ENCODE measurements at places on chromosomes 7 and 10.

DNA sequence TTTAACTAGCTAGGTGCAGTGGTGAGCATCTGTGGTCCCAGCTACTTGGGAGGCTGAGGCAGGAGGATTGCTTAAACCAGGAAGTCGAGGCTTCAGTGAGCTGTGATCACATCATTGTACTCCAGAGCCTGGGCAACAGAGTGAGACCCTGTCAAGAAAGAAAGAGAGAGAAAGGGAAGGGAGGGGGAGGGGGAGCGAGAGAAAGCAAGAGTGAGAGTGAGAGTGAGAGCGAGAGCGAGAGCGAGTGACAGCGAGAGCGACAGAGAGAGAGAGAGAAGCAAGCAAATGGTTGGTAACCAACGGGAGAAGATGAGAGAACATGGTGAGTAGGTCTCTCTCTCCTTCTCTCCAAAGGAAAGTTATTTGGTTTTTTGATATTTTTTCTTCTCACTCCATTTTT lies 69.8 kb upstream of the DGKI start:
- no peak for DNase-seq

DNA sequence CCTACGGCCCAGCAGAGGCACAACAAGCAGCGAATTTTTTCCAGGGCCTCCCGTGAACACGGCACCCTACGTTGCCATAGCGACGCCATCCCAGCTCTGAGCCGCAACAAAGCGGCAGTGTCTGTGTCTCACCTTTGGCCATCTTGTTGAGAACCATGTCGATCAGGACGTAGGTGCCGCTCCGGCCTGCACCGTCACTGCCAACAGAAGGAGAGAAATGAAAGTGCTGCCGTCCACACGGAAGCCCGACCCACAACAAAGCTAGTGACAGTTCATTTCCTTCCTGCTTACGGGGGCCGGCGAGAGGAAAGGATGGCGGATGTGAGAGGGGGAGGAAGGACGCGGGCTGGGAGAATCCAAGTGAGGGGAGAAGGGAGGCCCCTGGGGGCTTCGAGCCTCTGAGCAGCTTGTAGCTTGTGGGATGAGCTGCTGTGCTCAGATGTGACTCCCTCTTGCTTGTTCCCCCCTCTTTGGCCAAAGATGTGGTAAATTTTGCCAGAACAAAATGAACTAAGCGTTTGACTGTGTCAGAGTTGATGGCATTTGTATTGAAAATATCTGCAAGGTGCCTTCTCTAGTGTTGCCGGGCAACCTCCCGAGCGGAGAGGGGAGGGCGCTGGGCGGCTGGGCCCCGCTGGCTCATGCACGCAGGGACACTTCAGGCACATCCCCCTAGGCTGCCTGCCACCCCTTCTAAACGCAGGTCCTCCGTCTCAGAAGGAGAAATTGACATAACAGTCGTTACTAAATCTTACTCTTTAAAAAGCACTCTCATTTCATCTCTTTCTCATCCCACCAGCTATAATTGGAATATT lies 232.2 kb downstream of the DNAJB6 start:
- peak; percentile 2 for DNase-seq

- DNase-seq, result no peak
These were observed 49.6 kb downstream of the RBM17 start for GRCh38 chr10:6138456-6138855.

- DNase-seq, result peak; percentile 63
These were observed 20.9 kb upstream of the CYP26C1 start for GRCh38 chr10:93039721-93040120.

All from hematopoietic multipotent progenitor cell treated with erythropoietin and hydrocortisone succinate and interleukin-3 and kit ligand, for 8 days (in vitro differentiated cells).